ENCODE measurements at places on chromosomes 11 and 22.
A peak's percentile ranks its signal among the peaks of the same experiment; 100 is the strongest.

- DNase-seq, result no peak
Measured at GRCh38 chr11:74593463-74593862, 1.1 kb downstream of the POLD3 start.

- no peak for DNase-seq
Measured at GRCh38 chr11:8218840-8219239, 44.8 kb downstream of the LMO1 start.

DNA sequence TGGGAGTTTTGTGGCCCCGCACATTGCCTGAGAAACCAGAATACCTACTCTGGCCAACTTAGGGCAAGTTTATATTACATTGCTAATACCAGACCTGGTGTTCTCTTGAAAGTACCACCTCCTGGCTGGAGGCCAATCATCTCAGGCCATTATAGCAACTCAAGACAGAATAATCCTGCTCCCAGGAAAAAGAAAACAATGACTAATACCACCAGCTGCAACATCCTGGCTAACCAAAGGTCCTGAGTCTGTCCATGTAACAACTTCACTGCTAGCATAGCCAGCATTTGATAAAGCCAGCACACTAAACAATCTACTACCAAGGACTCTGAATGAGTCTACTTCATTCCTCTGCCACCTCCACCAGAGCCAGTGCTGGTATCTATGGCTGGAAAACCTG is 1298.7 kb upstream of the CNTN5 start:
- no peak for DNase-seq

DNA sequence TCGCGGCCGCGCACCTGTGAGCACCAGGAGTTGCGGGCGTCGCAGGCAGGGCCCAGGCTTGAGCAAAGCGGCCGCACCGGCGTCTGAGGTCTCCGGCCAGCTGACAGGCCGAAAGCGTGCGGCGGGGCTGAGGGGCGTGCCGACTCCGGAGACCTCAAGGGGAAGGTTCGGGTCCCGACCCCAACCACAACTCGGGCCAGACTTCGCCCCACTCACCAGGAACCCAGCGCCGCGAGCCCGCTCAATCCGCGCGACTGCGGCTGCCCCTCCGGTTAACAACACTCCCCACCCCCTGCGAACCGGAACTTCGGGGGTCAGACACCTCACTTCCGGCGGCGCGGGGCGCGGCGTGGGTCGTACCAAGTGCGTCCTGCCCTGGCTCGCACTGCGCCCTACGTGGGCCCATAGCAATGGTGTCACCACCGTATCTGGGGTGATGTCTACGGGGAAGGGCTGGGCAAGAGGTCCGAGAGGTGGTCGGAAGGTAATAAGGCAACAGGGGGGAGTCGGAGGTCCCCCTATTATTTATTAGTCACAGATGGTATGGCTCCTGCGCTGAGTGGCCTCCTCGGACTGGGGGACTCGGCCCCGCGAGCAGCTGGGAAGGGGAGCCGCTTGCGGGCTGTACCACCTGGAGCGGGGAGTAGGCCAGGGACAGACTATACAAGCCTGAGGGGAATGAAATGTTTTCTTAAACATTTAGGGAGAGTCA is at the start of gene SYVN1:
Gene SYVN1, minus strand, starts transcription at position 280 of the 712 bp plus-strand sequence. CDS start 918 bp downstream, outside the sequence.
- DNase-seq, result peak; percentile 92

GRCh38 chr11:45265969-45266675 is 20.0 kb downstream of the SYT13 start:
- no peak for DNase-seq

- DNase-seq, result no peak
Measured at GRCh38 chr11:121348220-121348875, 55.8 kb downstream of the SC5D start.

GRCh38 chr22:30857791-30858190 is 110.8 kb downstream of the MORC2 start:
- DNase-seq, result no peak

DNA sequence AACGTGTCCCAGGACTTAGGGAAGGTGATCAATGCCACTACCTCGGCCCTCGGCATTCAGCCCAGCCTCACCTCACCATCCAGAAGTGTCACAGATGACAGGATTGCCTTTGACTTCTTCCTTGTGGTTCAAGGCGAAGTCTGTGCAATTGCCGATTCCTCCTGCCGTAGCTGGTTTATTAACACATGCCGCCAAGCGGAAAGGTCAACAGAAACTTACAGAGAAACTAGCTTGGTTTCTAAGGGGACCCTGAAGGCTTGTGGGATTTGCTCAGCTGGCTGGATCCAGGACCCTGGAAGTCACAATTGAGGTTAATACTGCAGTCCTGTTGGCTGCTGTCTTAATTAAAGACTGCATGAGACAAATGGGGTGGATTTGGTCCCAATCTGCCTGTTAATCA is 65.6 kb downstream of the SHANK2 start:
- DNase-seq, result no peak

GRCh38 chr11:85953491-85954143 is 98.4 kb downstream of the CCDC83 start:
- DNase-seq, result no peak

- DNase-seq, result no peak
Measured at GRCh38 chr22:23169043-23169406, 11.3 kb upstream of the BCR start.

DNA sequence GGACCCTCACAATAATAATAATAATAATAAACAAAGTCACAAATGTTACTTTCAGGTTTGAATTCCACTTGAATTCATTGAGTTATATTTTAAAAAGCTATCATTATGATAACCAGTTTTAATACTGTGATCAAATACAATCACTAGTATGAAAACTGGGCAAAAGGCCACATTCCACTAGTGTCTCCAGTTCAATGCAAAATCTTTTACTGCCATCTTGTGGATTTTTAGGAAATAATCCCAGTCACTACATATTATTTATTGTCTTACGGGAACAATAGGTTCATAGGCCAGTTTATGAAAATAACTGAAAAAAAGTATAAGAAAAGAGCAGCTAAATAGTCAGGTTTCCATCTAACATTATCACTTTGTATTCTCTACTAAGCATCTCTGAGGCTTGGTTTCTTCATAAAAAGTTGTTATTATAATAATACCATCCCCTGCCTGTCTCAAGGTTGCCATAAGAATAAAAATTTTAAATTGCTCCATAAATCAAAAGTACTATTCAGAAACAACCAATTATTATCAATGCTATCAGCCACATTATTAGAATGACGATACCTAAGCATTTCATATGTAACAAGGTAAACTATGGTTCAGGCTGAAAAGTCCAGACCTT is 533.9 kb upstream of the CCDC90B start:
- DNase-seq, result peak; percentile 84

GRCh38 chr11:125372088-125372487 is 124.0 kb downstream of the FEZ1 start:
- no peak for DNase-seq

GRCh38 chr11:89443361-89444322 is 47.5 kb downstream of the NOX4 start:
- DNase-seq, result no peak

DNA sequence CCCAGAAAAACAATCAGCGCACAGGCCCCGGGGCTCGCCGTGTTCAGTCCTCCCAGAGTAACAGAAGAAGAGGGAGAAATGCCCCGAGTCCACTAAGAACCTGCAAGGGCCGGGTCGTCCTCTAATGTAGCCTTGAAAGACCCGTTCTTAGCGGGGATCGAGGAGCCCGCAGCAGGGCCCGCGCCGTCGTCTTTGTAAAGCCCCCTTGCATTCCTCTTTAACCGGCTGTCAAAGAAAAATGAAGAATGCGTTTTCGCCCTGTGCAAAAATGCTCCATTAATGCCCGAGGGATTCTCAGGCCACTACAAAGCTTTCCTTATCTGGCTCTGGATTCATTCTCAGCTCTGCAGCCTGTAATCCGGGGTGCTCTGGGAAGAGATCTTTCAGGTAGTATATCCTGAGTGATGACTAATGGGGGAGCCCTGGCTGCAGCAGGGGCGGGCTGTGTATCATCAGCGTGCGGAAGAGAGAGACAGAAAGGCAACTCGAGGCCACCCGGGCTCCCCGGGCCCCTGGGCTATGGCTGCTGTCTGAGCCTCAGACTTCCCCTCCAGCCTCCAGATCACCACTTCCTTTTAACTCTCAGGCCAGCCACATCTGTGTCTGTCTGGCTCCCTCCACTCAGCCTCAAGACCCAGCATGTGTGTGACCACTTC is 78.2 kb downstream of the FBLN1 start:
- DNase-seq, result peak; percentile 80

GRCh38 chr22:44479662-44480061 is 18.4 kb downstream of the RTL6 start:
- no peak for DNase-seq

GRCh38 chr11:71267807-71268421 is 15.5 kb upstream of the SHANK2 start:
- no peak for DNase-seq

- DNase-seq, result no peak
Measured at GRCh38 chr22:46688949-46689348, 49.1 kb downstream of the CERK start.

- no peak for DNase-seq
Measured at GRCh38 chr22:30297276-30297990, 8.1 kb upstream of the CASTOR1 start.

- DNase-seq, result no peak
Measured at GRCh38 chr22:50318356-50318697, 8.5 kb downstream of the DENND6B start.

DNA sequence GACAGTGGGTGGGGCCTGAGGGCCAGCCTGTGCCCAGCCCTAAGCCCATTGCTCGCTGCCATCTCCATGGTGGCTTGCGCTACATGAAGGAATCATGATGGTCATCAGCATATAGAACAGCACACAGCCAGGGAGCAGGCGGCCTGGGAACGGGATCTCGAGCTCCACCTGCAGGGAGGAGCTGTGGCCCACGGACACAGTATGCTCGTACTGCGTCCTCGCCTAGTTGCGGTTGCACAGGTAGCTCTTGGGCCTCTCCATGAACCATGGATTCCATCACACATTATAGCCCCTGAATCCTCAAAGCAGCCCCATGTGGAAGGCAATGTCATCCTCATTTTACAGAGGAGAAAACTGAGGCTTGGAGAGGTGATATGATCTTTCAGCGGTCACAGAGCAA is 15.1 kb downstream of the SEC14L4 start:
- peak; percentile 7 for DNase-seq

DNA sequence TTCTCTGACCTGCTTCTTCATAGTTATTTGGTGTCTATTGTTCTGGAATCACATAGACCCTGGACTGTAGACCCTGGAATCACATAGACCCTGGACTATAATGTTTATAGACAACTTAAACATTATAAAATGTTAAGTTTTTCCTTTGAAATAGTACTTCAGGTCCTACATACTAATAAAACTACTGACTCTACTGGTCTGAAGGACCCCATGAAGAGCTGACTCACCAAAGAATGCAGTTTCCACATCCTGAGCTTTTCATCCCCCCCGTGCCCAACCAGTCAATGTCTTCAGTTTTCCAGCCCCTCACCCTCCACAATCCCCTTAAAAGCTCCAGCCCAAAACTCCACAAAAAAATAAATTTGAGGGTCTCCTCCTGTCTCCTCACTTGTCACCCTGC is 6.6 kb upstream of the PLEKHA7 start:
- no peak for DNase-seq

GRCh38 chr11:102793677-102794290 is 4.2 kb downstream of the MMP1 start:
- no peak for DNase-seq

DNA sequence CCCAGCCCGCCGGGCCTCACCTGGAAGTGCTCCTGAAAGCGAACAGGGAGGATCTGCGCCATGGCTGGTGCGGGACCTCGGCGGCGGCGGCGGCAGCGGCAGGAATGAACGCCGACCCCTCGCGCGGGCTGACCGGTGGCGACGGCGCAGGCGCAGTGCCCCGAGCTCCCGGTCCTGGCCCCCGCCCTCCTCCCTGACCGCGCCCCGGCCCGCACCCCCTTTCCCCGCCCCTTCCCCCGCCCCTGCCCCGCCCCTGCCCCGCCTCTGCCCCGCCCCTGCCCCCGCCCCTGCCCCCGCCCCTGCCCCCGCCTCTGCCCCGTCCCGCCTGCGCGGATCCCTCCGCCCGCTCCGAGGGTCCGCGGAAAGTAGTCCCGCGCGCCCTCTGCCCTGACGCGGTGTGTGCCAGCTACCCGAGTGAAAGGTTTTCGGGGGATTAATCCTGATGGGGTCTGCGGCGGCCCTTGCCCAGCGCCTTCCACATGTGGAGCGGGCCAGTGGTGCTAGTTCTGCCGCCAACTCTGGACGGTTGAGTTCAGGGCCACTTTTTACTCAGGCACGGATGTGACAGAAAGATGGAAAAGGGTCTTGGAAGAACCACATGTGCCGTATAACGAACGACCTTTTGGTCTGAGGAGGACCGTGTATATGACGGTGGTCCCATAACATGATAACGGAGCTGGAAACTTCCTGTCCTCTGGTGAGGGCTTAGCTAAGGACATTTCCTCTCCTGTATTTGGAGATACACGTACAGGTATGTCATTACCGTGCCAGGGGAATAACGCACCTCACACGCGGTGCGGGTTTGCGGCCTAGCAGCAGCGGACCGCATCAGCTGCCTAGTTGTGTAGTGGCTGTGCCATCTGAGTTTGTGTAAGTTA is at the start of gene CLTCL1:
Gene CLTCL1, minus strand, starts transcription at position 140 of the 878 bp plus-strand sequence. Its CDS starts 78 bp downstream, at position 62.
- peak; percentile 68 for DNase-seq

Data from Kasumi-1 (cell line).